ENCODE measurements at places on chromosomes 3 and 15. TPM values are rescaled to one million over a fixed set of nuclear protein-coding genes. Genes with fewer than 3 reads are reported as not detected.
A peak's percentile ranks its signal among the peaks of the same experiment; 100 is the strongest.

ATG7 gene
- 36.0 TPM for total RNA-seq

MUC20 gene
- not detected for total RNA-seq

ASB14 gene
- not detected for total RNA-seq

DNA sequence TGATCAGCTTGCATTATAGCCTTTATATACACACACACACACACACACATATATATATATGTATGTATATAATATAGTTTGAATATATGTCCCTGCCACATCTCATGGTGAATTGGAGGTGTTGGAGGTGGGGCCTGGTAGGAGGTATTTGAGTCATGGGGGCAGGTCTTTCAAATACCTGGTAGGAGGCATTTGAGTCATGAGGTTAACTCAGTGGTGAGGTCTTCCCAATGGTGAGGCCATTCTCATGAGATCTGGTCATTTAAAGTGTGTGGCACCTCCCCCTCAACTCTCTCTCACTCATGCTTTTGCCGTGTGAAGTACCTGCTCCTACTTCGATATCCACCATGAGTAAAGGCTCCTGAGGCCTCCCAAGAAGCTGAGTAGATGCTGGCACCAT is 27.5 kb upstream of the FHIT start:
- no peak for DNase-seq

DNA sequence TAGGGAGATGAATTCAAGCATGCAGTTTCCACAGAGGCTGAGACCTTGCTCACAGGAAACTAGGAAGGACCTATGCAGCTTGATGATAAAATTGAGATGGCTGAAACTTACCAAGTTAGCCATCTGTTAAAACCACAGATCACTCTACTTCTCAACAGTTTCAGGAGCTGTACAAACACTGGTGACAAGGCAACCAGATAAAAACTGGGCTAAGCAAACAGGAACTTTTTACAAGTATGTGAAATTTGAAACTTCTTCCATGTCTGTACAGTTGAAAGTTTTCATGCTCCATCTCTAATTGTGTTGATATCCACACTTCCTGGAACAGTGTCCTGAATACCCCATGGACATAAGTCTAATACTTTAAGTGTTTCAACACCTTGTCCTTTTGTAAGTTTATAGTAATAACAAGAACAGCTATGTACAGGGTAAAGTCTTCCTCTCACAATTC is 78.2 kb downstream of the FAIM start:
- DNase-seq, result no peak

GRCh38 chr15:85649372-85649771 is 145.4 kb downstream of the KLHL25 start:
- DNase-seq, result peak; percentile 36

Data from Panc1 (cell line).